Kidney (tissue), 22 donors: ENCODE measurements at places on chromosomes 3 and 15. TPM values are rescaled to one million over a fixed set of nuclear protein-coding genes. Genes with fewer than 3 reads are reported as not detected.

GRCh38 chr3:9690451-9691450 lies 12.9 kb upstream of the CPNE9 start:
- peak; percentile 54 for DNase-seq

- no peak for DNase-seq
Observed at GRCh38 chr3:37945807-37946530, 44.6 kb upstream of the VILL start.

DNA sequence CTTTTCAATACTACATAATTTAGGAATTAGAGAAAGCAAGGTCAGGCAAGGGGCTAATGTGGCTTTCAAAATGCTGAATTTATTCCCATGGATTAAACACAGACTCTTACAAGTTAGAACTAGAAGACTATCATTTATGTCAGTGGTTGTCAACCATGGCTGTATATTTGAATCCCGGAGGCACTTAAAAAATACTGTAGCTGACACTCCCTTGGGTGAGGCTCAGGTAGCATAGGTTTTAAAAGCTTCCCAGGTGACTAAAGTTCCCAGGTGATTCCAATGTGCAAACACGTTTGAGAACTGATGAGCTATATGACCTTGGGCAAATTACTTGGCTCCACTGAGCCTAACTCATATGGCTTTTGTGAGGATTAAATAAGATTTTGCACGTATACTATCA lies 29.6 kb downstream of the AAGAB start:
- no peak for DNase-seq

DNA sequence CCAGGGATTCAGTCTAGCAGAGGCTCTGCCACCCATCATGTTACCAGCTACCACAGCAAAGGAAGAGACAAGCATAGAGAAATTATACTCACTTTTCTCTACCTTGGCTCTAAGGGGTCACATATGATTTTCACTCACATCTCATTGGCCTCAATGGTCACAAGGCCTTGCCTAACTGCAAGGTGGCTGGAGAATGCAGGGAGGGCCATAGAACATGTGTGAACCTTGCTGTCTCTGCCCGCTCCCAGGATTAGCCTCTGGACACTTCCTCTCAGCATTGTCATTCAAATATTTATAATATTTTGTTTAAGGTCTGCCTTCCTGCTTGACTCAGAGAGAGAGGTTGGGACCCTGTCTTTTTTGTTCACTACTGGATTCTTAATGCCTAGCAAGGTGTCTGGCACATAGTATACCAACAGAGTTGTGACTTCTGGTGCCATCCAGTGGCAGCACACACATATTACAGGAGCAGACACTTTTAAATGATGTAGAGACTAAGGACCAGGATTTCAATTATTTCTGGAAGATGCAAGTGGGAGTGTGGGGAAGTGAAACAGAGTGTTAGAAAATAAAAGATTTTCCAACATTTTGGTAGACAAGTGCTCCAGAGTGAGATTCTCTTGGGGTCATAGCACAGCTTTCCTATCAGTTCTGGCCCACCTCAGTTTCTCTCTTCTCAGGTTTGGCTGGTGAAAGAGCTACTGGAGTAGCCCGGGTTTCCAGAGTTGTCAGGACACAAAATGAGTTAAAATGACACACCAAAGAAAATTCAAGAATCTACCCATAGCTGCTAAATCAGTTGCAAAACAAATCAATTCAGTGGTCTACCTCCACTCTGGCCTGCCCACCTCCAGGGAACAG lies 119.0 kb upstream of the RASGRP1 start:
- peak; percentile 77 for DNase-seq

Gene GPR62
- polyA plus RNA-seq: 0.41 TPM

DNA sequence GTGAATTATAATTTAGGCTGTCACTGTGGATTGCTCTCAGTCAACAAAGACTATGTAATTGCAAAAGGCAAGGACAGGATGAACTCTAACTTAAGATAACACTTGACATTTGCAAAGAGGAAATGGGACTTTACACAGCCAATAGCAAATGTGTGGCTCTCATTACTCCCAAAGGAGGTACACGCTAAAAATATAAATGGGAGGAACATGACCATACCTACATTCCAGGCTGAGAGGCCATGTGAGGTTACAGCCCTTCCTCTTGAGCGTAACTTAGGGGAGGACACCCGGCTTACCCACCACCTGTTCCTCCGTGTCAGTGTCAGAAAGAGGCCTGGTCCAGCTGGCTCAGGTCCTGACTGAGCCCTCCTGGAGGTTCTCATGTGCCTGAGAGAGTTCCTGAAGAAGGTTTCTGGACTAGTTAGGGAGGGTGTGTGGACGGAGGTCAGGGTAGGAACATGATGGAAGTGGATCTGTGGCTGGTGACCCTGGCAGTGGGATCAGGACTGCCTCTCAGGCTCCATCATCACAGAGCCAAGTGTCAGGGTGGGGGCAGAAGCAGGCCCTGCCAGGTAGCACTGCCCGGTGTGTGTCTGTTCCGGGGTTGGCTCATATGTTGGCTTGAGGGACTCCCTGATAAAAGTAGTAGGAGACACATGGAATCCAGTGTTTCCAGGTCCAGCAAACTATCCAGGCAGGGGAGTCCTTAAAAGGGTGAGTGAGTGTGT lies 7.9 kb downstream of the POPDC2 start:
- no peak for DNase-seq

GRCh38 chr3:58434990-58435389 lies 1.4 kb upstream of the PDHB start:
- peak; percentile 80 for DNase-seq

DNA sequence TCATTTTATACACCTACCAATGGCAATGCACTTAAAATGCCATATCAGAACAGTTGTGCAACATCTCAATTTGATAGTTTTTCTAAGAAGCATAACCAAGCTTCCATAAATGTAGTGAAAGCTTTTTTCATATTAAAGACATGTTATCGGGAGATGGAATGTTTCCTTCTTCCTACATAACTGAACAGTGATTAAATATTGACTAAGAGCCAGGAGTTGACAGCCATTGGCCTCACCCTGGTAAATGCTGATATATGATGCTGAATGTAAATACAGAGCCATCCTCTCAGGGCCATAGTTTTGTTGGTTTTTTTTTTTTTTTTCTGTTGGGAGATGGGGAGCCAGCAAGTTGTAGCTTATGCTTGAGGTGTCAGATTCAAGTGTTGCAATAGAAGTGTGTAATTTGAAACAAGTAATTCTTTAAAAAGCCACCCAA lies 203.3 kb upstream of the IL12A start:
- no peak for DNase-seq

- DNase-seq: no peak
Observed at GRCh38 chr15:100429116-100429728, 87.4 kb upstream of the ADAMTS17 start.

DNA sequence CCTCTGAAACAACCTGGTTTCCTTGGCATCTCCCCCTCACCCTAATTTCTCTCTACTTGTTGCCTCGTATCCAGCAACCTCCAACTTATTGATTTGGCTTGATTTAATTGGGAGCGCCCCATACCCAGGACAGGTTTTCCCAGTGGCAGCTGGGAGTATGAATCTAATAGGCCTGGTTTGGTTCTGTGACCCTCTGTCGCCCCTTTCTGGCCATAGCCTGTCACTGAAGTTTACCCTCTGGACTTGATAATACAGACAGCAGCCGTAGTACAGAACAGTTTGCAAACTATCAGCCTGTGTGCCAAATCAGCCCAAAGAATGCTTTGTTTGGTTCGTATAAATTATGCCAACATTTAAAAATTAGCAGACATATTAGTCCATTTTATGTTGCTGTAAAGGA lies 525.1 kb upstream of the GOLIM4 start:
- DNase-seq: no peak

DNA sequence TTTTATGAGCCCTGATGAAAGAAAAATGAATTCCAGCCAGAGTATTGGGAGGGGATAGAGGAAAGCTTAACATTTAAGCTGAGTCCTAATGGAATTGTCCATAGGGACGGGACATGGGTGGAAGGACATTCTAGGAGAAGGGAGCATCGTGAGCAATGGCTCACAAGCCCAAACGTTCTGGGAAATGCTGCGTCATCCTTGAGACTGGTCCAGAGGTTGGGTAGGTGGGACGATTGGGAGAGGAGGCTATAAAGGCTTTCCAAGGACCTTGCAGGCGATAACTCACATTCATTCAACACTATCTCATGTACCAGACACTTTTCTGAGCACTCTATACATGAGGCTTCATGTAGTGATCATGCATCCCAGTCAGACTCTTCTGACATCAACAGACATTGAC lies 237.5 kb downstream of the THSD4 start:
- DNase-seq: no peak

GRCh38 chr15:73593304-73594074 lies 39.7 kb downstream of the NPTN start:
- no peak for DNase-seq

Gene TRPM1
- 1.3 TPM for polyA plus RNA-seq

Gene POC1A
- 2.5 TPM for polyA plus RNA-seq

Gene IL5RA
- 0.22 TPM for polyA plus RNA-seq

DNA sequence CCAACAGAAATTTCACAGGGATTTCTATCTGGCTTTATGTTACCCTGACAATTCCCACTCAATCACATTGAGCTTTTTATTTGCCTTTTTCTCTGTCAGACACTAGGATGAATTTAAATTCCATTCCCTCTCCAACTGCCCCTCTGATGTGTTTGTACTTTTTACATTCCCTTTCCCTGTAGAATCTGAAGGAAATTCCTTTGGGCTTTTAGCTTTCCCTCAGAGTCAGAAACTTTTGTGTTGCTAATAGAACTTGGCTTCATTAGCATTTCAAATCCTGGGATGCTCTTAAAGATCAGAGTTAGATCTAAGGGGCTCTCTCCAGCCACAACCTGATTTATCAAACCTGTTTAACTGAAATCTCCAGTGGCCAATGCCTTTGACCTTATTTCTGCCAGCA lies 7.9 kb upstream of the RARB start:
- no peak for DNase-seq

GRCh38 chr15:25171856-25172687 lies 217.3 kb downstream of the SNRPN start:
- no peak for DNase-seq

GRCh38 chr15:99703603-99704443 lies 29.4 kb downstream of the LYSMD4 start:
- no peak for DNase-seq

DNA sequence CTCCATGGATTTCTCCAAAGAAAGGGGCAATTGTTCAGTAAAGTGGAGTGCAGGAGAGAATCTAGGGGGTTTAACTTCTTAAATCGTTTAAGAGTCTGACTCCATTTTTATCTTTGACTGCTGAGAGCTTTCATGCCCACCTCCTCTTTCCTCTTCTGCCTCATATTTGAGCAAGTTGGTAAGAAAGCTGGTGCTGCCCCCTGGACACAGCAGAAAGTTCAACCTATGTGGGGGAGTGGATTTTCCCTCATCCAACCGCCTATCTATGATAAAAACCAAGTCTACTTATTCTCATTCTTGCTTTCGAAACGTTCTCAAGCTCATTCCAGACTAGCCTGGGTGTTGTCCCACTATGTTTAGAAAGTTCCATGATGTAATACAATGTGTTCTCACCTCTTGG lies 26.0 kb downstream of the HHLA2 start:
- no peak for DNase-seq

DNA sequence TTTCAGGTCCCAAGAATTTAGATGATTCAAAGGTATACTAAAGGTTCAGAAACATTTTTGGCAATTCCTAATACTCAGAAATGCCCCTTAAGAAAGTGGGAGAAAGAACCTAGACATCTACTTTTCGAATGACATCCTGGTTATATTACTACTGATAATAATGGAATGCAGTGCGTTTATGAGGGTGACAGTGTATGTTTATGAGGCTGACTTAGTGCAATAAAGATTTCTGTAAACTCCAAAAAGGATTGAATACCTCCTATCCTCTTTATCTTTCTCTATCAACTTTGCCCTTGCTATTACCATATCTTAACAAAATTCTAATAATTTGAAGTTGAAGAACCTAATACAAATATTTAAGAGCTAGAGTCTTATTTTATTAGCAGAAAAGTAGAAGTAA lies 348.9 kb upstream of the EPHA6 start:
- DNase-seq: no peak

GRCh38 chr3:125121246-125122010 lies 65.6 kb upstream of the HEG1 start:
- no peak for DNase-seq

GRCh38 chr3:44712455-44713075 lies at the start of gene ZNF502:
ZNF502 (plus strand) TSS chr3:44712660; CDS start chr3:44720262, 7,602 bp downstream.
- DNase-seq: peak; percentile 92

DNA sequence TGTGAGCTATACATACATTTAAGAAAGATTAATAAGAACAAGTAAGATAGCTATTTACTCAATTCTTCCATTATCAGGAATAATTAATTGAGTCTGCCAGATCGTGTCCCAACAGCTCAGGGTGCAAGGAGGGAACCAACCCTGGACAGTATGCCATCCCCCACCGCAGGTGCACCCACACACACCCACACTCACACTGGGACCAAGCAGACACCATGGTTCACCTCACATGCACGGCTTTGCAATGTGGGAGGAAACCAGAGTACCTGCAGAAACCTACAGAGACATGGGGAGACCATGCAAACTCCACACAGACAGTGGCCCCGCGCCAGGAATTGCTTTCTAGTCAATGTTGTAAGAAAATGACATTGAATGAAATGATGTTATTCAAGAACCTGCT lies 20.0 kb upstream of the TJP1 start:
- DNase-seq: no peak

DNA sequence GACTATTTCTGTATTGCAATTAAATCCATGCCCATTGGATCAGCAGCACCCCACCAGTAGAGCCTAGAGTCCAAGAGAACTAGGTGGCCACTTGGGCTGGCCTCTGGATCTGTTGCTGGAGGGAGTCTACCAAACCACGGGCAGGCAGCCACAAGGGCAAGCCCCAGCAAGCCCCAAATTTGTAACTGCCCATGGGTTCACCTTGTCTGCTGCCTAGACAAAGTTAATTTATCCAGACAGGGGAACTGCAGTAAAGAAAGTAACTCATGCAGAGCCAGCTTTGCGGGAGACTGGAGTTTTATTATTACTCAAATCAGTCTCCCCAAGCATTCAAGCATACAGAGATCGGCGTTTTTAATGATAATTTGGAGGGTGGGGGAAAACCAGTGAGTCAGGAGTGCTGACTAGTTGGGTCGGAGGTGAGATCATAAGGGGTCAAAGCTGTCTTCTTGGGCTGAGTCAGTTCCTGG lies 74.0 kb upstream of the TERB2 start:
- DNase-seq: no peak

GRCh38 chr3:57152151-57153143 lies 12.7 kb downstream of the IL17RD start:
- no peak for DNase-seq

- no peak for DNase-seq
Observed at GRCh38 chr3:114809668-114810413, 337.2 kb downstream of the ZBTB20 start.

- no peak for DNase-seq
Observed at GRCh38 chr15:51144021-51144532, 49.4 kb upstream of the TNFAIP8L3 start.

GRCh38 chr3:42701371-42702065 lies 1.1 kb downstream of the HHATL start:
- DNase-seq: no peak

DNA sequence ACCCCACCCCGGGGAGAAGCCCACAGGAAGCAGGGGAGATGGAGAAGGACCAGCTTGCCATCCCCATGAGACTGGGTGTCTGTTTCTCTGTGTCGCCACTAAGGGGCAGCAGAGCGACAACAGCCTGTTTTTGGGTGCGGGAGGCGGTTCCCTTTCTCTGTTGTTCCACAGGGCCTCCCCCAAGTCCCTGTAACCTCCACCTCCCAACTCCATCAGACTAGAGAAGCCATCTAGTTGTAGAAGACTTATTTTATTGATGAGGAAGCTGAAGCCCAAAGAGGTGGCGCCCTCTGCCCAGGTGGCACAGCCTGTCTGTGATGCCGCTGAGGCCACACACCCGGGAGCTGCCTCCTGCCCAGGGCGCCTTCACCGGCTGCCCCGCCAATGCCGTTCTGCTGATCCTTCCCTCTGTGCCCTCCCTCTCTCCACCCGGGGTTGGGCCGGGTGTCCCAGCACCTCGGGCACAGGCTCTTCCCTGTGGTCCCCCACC lies 3.9 kb upstream of the CCDC9B start:
- DNase-seq: peak; percentile 72
